Neuronal stem cell (in vitro differentiated cells): ENCODE measurements at places on chromosomes 1 and 21.
A peak's percentile ranks its signal among the peaks of the same experiment; 100 is the strongest.

GRCh38 chr1:172499636-172500141 lies 33.3 kb upstream of the SUCO start:
- H3K4me3 ChIP-seq = no peak overlapping the region
- H3K27ac ChIP-seq = no peak overlapping the region
- no peak for DNase-seq
- no peaks in the 10 kb centered on the region for H3K36me3 ChIP-seq

DNA sequence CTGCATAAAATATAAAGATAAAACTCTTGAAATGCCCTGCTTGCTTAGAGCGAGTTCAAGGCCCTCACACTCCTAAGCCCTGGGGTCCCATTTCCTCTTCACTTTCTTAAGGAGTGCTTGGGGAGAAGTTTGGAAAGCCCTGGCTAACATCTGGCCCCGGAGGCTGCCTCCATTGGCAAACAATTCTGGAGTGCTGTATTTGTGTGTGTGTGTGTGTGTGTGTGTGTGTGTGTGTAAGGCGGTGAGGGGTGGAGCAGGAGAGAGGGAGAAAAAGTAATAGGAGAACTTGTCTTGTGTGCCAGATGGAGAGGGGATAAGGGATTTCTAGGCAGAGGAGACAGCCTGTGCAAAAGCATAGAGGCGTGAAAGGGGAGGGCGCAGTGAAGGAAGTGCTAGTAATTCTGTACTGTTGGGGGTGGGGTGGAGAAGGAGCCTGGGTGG lies 578 bp upstream of the TRIM62 start:
- peaks cover 24% of the 10 kb centered on the region for H3K36me3 ChIP-seq
- peaks cover 17% of the 10 kb centered on the region for H3K4me1 ChIP-seq
- no peaks in the 10 kb centered on the region for H3K27me3 ChIP-seq
- no peak overlapping the region for H3K27ac ChIP-seq
- DNase-seq = no peak
- H3K4me3 ChIP-seq = peak overlapping the region; percentile 92

- no peaks in the 10 kb centered on the region for H3K36me3 ChIP-seq
- H3K27ac ChIP-seq = no peak overlapping the region
- DNase-seq = no peak
Observed at GRCh38 chr1:58789322-58789856, 5.5 kb upstream of the JUN start.

GRCh38 chr1:2946291-2946690 lies 75.0 kb upstream of the ACTRT2 start:
- no peaks in the 10 kb centered on the region for H3K36me3 ChIP-seq
- H3K27me3 ChIP-seq = no peaks in the 10 kb centered on the region
- DNase-seq = no peak

GRCh38 chr21:27646691-27647090 lies 679.8 kb upstream of the ADAMTS5 start:
- no peak overlapping the region for H3K27ac ChIP-seq
- no peaks in the 10 kb centered on the region for H3K36me3 ChIP-seq
- no peaks in the 10 kb centered on the region for H3K27me3 ChIP-seq
- no peak overlapping the region for H3K4me3 ChIP-seq
- no peaks in the 10 kb centered on the region for H3K4me1 ChIP-seq
- no peak for DNase-seq

DNA sequence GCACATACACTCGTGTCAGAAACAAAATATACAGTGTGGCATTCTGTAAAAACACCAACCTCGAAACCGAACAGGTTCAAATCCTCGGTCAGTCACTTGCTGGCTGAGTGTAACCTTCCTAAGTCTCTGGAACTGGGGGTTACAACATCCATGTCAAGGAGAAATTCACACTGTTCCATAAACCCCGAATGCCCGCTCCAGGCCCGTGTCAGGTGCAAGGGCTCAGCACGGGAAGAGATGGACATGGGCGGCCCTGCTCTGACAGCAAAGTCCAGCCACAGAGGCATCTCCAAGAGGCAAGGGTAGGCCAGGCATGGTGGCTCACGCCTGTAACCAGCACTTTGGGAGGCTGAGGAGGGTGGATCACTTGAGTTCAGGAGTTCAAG lies 79.5 kb downstream of the SLC66A1 start:
- peaks cover 9% of the 10 kb centered on the region for H3K36me3 ChIP-seq
- no peak overlapping the region for H3K4me3 ChIP-seq
- DNase-seq = no peak
- H3K4me1 ChIP-seq = peaks cover 16% of the 10 kb centered on the region

DNA sequence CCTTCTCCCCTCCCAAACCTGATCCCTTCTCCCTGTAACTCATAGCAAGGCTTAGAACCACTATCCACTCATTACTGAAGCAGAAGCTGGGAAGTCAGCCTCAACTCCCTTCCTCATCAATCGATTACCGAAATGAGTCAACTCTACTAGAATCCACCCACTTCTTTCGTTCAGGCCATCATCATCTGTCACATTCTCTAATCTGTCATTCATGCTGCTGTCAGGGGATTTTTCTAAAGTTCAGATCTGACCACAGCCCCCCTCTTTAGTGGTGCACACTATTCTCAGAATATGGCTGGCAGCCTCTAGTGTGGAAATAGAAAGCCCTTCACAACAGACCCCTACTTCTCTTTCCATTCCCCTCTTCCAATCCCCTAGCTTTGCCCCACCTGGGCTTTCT lies 5.1 kb downstream of the NT5C1A start:
- no peak overlapping the region for H3K4me3 ChIP-seq
- H3K36me3 ChIP-seq = no peaks in the 10 kb centered on the region
- peaks cover 6% of the 10 kb centered on the region for H3K4me1 ChIP-seq
- peaks cover 6% of the 10 kb centered on the region for H3K27me3 ChIP-seq
- no peak for DNase-seq
- H3K27ac ChIP-seq = no peak overlapping the region

DNA sequence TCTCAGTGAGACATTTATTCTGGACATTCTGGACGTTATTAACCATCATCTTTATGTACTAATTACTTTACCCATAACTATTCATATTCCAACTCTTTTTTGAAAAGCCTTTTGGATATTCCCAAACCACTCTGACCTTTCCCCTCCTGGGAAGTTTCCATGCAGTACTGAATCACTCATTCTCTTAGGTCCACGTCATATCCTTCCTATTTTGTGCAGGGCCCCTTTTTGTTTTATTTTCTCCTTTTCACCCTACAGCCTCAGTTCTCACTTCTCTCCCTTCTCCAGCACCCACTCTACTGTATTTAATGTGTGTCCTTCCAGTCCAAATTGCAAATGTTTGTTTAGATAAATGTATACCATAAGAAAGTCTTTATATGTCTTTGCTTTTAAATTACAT lies 16.4 kb upstream of the ATP1A1 start:
- H3K27ac ChIP-seq = no peak overlapping the region
- H3K4me3 ChIP-seq = no peak overlapping the region
- no peak for DNase-seq
- no peaks in the 10 kb centered on the region for H3K4me1 ChIP-seq
- no peaks in the 10 kb centered on the region for H3K36me3 ChIP-seq
